ENCODE measurements at places on chromosomes 2 and 18.

- no peak for DNase-seq
These were observed 188.9 kb downstream of the MYO1B start for GRCh38 chr2:191434072-191434471.

- no peak for DNase-seq
These were observed 99.7 kb downstream of the RND3 start for GRCh38 chr2:150387586-150388288.

DNA sequence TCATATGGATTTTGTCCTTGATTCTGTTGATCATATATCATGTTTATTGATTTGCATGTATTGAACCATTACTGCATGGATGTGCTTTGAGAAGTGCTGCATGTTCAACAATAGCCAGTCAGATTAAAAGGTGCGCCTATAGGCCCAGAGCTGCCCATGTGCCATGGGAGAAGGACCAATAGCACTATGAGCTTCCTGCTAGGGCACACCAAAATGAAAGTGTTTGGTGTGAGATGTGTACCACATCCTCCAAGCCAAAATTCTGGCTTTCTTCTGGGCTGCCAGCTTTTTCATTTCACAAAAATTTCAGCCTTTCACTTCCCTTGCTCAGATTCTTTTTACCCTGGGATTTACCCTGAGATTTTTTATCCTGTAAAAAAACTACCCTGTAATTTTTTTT, 34.8 kb upstream of the MMADHC start:
- no peak for DNase-seq

GRCh38 chr2:200653021-200653420, 67.2 kb downstream of the AOX1 start:
- DNase-seq = no peak

- DNase-seq = no peak
These were observed 584 bp downstream of the COA5 start for GRCh38 chr2:98607741-98608115.

GRCh38 chr2:46018773-46019591, 278.2 kb upstream of the EPAS1 start:
- DNase-seq = no peak

DNA sequence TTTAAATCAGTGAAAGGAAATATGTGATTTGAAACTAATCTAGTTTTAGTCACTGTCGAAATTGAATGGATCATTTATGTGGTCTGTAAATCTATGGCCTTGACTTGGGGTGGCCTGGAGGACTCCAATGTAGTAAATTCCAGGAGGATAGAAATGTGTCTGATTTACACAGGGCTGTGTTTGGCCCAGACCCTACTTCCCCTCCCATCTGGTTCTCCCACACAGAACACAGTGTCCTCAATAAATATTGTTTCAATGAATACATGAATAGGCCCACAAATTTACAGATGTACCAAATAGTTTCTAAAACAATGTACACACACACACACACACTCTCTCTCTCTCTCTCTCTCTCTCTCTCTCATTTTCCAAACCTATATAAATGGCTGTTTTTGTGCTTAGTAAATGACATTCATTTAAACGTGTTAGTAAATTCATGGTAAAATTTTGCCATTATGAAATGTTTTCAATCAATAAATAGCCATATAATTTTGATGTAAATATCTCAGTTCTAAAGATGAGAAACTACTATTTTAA, 1.9 kb downstream of the CCDC68 start:
- no peak for DNase-seq

DNA sequence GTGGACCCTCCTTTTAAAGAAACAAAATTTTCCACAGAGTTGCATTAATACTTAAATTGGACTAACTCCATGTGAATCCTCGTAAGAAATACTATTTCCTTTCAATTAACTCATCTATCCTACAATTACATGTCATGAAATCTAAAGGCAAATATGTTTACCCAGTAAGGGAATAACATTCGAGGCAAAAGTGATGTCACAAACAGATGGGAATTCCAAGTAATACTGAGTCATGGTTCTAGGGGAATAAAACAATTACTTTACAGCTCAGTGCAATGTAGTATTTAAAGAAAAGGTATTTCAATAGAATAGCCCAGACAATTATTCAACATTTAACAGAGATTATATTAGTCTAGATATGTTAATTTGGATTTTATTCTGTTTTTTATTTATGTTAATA, 205.8 kb downstream of the ZNF385B start:
- no peak for DNase-seq

DNA sequence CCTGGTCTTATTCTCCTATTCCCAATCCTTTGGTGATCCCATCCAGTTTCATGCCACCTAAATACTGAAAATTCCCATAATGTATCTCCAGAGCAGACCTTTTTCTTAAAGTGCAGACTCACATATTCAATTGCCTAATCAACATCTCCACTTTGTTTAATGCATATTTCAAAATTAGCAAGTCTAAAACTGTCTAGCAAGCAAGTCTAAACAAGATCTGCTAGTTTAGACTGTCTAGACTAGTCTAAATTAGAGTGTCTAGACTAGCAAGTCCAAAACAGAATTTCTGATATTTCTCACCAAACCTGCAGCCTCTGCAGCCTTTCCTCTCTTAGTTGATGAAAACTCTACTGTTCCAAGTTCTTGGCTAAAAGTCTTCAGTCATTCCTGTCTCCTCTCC, 44.6 kb downstream of the THUMPD2 start:
- no peak for DNase-seq

DNA sequence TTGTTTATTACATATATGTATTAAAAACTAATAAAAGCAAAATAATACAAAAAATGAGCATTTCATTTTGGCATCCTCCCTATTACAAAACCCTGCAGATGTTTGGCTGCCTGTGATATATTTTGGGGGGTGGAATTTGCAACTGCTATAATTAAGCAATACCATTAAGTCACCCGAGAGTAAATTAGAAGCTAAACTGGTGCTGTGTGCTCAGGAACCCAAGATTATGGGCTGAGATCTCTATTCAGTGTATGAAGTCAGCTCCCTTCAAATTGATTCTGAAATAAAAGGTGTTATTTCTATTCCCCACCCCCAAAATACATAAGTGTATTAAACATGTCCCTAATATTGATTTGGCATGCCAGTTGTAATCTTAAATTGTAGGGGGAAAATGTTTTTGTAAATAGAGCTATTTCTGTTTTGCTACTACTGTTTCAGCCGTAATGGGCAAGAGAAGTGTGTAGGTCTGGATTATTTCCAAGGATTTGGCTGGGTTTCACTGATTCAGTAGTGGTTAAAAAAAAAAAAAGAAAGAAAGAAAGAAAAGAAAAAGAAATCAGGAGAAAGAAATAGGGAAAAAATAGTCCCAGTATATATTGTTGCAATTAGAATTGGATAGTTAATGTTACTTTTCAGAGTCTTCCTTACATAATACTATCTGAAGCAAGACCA, 110.9 kb downstream of the SS18 start:
- no peak for DNase-seq

DNA sequence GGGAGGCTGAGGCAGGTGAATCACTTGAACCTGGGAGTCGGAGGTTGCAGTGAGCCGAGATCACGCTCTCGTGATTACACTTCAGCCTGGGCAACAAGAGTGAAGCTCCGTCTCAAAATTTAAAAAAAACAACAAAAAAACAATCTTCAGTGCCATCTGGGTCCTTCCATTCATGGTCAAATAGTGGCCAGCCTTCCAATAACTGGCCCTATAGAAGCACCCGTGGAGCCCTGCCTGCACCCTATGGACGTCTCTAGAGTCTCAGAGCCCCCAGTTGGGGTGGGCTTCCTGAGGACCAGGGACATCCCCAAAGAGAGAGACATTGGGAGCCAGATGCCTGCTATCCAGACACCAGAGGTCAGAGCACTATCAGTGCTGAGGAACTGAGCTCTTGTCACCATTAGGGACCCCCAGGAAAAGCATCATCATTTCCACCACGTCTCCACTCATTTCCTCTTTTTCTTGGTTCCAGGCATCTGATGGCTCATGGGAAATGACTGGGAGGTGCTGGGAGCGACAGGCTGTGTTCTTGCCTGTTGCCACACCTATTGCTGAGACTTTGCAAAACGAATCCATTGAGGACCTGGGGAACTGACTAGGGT, 9.4 kb downstream of the NEU2 start:
- no peak for DNase-seq

All from MM.1S (cell line).